Mucosa of gallbladder (tissue), 1 donor: ENCODE measurements at places on chromosomes 7 and 10.
A peak's percentile ranks its signal among the peaks of the same experiment; 100 is the strongest.

- DNase-seq, result no peak
Observed at GRCh38 chr7:153475239-153475638, 577.0 kb upstream of the DPP6 start.

GRCh38 chr10:70540089-70540788, 61.7 kb downstream of the PALD1 start:
- no peak for DNase-seq

DNA sequence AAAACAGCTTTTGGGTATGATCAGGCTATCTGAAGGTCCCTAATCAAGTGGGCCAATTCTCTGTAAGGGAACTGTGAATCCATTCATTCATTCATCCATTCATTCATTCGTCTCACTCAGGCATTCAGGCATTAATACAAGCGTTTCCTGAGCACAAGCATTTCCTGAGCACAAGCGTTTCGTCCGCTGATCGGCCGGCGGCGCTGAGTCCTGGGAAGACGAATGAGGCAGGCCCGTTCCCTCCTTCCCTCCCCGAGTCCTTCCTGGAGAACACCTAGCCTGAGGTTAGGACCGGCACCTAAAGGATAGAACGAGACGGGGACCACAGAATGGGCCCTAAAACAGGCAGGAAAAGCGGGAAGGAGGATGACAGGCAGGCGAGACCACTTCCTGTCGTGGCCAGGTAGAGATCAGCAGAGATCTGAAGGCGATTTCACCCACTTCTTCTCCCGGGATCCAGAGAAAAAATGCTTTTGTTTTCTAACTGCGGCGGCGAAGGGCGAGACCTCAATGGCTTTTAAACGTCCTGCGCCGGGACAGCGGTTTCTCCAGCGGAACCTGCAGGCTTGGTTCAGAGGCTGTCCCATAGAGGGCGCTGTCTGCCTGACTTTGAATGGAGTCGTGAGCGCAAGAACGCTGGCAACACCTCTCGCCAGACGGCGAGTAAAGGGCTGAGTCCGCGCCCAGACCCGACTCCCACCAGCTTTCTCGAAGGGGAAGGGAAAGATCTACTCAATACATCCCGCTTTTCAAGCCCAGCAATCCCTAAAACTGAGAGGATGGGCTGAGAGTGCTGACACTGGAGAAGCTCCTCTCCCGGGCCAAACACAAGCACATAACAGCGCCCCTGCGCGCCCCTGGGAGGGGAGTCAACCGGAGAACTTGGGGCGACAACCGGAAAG, 2.9 kb upstream of the HMX3 start:
- DNase-seq, result peak; percentile 84

- no peak for DNase-seq
Observed at GRCh38 chr10:49830846-49831245, 68.7 kb upstream of the OGDHL start.

GRCh38 chr10:74117738-74118137, 32.9 kb downstream of the AP3M1 start:
- DNase-seq, result no peak

DNA sequence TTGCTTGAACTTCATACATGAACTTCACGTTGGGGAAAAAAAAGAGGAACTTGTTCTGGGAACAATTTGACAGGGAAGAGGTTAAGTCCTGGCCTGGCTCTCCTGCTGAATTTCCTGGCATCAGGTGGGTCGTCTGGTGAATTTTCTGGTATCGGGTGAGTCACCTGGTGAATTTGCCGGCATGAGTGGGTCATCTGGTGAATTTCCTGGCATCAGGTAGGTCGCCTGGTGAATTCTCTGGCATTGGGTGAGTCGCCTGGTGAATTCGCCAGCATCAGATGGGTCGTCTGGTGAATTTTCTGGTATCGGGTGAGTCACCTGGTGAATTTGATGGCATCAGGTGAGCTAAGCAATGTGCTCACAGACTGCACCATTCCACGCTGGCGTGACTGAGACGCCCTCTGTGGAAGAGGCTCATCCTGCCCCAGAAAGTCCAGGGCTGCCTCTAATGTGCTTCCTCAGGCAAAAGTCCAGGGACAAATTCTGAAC, 255.4 kb downstream of the TCERG1L start:
- DNase-seq, result no peak

DNA sequence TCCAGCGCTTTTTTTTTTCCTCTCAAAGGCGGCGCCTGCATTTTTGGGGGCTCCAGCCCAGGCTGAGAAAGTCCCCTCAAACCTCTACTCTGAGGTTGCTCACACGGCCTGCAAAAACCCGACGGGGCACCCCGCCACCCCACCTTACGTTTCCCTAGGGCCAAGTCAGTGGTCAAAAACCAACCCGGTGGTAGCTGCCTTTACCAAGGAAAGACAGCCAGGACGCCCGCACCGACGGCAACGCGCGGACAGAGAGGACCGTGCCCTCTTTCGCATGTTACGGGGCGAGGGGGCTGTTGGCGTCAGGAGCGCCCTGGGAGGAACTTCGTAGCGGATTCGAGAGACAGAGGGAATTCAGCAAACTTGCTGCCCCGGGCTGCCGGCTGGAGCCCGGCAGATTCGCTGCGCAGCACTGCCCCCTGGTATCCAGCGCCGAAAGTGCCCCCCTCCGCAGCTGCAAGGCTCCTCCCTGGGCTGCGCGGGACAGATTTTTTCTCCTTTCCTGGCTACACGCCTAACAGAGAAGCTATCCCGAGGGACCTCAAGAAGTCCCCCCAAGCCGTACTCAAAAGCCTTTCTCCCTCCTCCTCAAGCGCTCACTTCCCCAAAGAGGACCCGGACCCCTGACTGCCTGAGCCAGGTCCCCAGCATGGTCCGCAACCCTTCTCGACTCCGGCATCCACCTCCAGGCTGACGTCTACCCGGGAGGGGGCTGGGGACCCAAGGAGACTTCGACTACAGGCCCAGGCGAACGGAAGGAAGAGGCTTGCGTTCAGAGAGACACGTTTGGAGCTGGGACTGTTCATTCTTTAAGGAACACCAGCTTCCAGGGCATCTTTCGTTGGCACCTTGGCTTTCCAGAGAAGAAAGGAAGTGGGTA, 27.7 kb upstream of the VAX1 start:
- no peak for DNase-seq

DNA sequence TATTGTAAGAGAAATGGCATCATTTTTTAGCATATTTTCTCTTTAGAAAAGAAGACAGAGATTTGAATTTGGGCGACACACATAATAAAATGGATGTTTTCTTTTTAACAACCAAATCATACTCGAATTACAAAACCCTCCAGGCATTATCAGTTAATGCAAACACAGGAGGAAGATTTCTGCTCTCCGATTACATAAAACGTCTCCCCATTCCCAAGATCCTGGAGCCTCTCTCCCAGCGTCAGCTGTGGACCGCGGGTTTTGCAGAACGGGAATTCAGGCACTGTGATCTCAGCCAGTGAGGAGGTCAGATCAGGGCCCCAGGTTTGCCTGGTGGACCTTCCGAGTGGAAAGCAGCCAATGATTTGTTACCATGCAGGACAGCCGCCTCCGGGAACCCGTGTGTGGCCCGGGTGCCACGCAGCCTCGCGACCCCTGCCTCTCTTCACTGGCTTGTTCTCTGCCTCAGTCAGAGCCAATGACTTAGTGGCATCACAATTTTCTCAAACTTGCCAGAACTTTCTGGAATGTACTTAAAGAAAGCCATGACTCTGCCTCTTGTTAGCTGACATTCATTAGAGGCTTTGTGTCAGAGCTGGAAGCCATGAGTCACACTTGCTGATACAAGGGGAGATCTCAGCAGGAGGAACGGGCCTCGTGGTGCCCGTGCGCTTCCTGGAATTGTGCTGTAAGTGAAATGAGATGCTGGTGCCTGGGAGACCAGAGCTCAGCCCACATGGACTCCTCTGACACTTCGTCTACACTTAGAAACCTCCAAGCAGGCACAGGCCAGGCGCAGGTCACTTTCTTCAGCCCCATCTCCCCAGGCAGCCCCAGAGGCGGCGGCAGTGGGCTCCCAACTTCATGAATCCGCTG, 246.1 kb downstream of the KLF6 start:
- DNase-seq, result peak; percentile 39

DNA sequence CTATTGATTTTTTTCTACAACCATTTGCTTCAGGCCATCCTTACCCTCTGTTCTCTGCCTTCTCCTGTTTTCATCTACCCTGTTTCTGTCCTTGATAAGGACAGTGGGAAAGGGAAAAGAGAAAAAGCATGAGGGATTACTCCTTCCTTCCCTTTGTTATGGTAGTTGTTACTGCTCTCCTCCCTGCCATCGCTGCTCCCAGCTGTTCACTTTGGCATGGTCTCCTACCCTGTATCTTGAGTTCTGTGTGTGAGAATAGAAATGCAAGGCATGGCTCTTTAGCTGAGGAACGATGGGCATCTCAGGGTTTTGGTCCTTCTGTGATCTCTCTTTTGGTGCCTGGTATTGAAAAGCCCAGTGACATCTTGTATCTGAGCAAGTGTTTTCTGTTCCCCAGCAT, 6.4 kb downstream of the CCSER2 start:
- no peak for DNase-seq

GRCh38 chr7:46932676-46933424, 649.1 kb downstream of the TNS3 start:
- peak; percentile 42 for DNase-seq

DNA sequence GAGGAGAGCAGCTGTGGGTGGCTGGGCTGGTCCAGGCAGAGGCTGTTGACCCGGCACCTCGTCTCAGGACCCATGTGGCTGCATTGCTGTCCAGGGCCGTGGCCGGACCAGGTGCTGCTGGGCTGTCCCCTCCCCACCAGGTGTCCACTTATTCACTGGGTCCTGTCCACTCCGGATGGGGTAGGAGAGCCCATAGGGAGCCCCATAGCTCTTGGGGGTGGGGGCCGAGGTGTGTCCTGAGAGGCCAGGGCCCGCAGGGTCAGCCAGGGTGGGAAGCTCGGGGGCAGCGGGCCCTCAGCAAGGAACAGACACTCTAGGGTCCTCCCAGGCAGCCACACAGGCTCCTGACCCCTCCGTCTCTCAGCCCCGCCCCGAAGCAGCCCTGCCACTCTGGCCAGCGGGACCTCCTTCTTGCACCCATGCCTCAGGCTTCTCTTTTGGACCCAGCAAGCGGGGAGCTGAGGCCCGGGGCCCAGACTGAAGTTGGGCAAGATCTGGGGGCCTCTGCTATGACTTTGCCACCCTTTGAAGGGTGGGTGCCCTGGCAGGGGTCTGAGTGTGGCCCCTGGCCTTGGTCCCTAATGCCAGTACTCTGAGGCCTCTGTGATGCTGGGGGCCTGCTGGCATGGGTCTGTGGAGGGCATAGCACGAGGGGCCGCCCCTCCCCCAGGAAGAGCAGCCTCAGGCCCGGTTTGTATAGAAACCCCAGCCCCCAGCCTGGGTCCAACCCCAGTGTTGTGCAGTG, 86.4 kb downstream of the NKX6-2 start:
- DNase-seq, result no peak

- DNase-seq, result peak; percentile 53
Observed at GRCh38 chr10:63866075-63866746, 345.0 kb downstream of the REEP3 start.

- no peak for DNase-seq
Observed at GRCh38 chr10:34687434-34688210, 127.5 kb downstream of the PARD3 start.

DNA sequence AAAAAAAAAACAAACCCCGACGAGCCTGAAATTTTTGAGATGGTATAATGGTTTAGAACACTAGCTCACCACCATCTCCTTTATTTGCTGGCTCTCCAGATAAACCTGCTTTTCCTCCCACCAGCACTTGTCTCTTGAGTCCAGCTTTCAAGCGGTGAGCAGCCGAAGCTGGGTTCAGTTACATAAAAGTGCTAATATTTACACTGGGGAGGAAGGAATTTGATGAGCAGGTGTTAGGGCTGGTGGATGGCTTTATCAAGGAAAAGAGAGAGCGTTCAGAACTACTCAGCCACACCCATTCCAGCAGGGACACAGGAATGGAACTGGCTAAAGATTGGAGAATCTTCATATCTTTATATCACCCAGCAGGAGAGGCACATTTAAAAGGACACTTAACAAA, 6.6 kb upstream of the CALML3 start:
- peak; percentile 37 for DNase-seq
